ENCODE measurements at places on chromosomes 16 and 17. TPM values are rescaled to one million over a fixed set of nuclear protein-coding genes. Genes with fewer than 3 reads are reported as not detected.

DNA sequence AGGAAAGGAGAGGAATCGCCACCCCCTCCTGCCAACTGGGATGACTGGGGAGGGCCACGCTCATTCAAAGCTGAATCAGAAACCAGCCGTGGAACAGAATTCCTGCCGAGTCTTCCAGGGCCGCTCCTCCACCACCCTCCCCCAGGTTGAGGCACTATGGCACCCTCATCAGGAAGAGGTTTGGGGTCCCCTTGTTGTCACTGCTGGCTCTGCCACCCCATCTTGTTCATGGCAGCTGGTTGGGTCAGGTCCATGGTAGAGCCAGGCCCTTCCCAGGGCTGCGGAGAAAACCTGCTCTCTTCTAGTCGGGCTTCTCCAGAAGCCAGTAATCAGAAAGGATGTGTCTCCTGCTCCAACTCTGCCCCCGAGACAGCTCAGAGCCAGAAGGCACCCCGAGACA is 41.8 kb downstream of the KCNJ12 start:
- DNase-seq = no peak

- DNase-seq = no peak
Observed at GRCh38 chr16:31429796-31430195, 1.6 kb upstream of the COX6A2 start.

GRCh38 chr17:64109400-64109799 is 20.5 kb downstream of the ERN1 start:
- no peak for DNase-seq

DNA sequence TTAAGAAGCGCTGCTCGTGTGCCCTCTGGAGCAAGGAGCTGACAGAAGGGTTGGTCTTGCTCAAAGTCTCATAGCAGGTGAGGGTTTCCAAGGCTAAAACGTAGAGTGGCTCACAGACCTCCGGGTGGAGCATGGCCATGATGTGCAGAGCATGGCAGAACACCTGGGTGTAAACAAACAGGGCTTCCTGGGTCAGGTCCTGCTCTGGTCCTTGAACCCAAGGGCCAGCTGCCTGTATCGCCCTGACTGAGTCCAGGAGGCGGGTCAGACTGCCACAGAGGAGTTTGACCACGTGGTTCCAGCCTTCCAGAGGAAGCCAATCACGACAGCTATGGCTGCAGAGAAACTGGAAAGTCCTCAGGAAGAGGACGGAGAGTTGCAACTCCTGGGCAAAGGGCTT is 7.1 kb downstream of the GEMIN4 start:
- DNase-seq = no peak

GRCh38 chr16:72783716-72784318 is 264.1 kb downstream of the ZFHX3 start:
- DNase-seq = no peak

DNA sequence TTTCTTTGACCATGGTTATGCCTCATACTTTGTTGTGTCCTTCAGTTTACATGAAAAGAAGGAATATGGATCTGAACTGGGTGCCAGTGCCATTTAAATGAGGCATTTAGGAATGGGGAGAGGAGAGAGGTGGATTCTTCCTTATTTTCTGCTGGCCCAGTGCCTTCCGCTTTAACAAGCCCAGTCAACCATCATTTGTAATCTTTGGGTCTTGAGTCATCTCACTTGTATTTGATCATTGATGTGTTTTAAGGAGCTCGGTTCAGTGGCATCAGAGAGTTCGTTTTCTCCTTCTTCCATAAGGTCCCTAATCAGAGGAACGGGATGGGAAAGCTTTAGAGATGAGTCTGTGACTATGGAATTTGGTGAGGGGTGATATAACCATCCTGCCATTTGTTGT is 334.9 kb downstream of the WWOX start:
- no peak for DNase-seq

DNA sequence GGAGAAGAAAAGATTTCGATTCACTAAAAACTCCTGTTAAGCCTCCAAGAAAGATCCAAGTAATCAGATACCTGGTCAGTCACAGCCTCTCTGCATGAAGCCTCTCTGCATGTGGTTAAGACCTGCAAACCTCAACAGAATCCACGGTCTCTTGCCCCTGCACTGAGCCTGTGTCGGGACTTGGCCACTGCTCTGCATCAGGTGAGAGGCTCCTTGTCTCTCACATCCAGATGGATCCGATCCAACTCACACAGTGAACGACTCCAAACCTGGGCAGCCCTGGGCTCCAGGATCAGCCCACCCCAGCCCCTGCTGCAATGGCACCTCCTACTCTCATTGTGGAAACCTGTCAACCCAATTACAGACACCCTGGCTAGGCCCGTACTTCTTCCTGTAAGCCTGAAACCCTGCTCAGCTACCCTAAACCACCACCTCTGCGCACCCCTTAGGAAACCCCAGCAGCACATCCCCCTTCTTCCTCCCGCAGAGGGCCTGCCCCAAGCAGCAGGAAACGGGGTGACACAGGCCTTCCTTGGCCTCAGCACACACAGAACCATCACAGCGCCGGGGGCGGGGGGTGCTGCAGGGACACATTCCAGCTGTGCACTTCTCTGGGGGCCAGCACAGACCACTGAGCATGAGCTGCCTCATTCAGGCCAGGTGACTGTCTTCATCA is 129.5 kb downstream of the ANKRD11 start:
- peak; percentile 94 for DNase-seq

DNA sequence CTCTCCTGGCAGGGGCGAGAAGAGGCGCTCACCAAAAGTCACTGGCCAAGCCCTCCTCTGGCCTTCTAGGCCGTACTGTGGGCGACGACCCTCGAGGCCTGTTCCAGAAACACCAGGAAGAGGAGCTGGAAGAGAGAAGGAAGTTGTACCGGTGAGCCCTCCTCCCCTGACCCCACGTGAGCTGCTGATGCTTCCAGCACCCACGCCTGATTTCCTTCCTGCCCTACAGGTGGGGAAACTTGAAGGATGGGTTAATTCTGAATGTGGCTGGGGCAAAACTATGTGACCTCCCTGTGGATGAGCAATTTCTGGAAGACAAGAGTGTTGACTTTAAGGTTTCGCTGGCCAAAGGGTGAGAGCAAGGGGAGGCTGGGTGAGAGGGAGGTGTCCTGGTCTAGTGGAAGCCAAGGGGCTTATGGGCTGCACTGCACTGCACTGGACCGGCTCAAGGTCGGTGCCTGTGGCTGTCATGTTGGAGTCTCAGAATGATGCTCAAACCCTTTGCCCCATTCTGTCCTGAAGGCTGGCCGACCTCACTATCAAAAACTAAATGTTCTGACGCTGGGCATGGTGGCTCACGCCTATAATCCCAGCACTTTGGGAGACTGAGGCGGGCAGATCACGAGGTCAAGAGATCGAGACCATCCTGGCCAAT is 6.2 kb downstream of the C17orf100 start:
- DNase-seq = no peak

- no peak for DNase-seq
Observed at GRCh38 chr17:74687886-74688285, 24.8 kb downstream of the CD300LF start.

DNA sequence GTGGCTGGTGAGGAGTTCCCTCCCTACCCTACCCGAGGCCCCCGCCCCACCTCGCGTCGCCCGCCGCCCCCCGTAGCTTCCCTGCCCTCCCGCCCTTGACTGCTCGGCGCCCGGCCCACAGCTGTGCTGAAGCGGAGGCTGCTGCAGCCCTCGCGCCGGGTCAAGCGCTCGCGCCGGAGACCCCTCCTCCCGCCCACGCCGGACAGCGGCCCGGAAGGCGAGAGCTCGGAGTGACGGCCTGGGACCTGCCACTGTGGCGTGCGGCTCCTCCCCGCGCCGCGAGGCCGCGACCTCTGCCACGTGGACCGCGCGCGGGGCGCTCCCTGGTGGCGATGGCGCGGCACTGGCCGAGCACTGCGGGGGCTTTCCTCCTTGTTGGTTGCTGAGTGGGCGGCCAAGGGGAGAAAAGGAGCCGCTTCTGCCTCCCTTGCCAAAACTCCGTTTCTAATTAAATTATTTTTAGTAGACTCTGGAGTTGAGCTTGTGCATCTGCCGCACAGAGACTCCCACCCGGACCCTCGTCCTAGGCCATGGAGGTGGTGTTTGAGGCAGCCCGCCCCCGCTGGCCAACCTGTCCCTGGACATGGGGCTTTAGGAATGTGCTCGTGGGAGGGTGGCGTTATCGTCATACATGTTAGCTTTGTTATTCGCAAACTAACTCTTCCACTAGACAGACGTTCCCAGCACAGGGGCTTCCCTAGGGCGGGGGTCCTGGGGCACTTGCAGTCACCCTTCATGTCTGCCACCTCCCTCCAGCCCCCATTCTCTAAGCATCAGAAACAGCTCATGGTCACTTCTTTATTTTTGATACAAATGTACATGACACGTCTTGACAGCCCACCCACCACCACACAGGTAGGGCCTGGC is 4.4 kb downstream of the TP53I13 start:
- peak; percentile 89 for DNase-seq

GRCh38 chr17:57406981-57407286 is 150.6 kb downstream of the MSI2 start:
- no peak for DNase-seq

GRCh38 chr17:48567209-48567608 is 10.9 kb downstream of the HOXB4 start:
- no peak for DNase-seq

GRCh38 chr17:72567774-72568173 is 447.0 kb downstream of the SOX9 start:
- no peak for DNase-seq

GRCh38 chr16:24700549-24701392 is 28.7 kb upstream of the TNRC6A start:
- DNase-seq = no peak

- DNase-seq = no peak
Observed at GRCh38 chr16:3589441-3589921, 12.3 kb upstream of the NLRC3 start.

DNA sequence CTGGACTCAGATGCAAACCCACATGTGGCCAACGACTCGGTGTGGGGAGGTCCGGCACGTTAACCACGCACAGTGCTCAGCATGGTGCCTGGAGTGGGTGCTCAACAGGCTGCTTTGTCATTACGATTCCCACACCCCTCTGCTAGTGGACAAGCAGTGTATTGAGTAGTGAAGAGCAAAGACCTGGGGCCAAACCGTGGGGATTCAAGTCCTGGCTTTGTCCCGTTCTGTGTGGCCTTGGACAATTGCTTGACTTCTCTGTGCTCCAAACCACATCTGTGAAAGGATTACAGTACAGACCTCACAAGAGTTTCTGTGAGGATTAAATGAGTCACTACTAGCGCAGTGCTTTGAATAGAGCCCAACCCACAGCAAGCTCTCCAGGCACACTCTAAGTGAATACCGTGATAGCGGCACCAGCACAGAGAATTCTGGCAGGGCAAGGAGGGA is 33.8 kb downstream of the TRPV2 start:
- DNase-seq = no peak

- DNase-seq = no peak
Observed at GRCh38 chr16:49563666-49564065, 190.1 kb downstream of the C16orf78 start.

DNA sequence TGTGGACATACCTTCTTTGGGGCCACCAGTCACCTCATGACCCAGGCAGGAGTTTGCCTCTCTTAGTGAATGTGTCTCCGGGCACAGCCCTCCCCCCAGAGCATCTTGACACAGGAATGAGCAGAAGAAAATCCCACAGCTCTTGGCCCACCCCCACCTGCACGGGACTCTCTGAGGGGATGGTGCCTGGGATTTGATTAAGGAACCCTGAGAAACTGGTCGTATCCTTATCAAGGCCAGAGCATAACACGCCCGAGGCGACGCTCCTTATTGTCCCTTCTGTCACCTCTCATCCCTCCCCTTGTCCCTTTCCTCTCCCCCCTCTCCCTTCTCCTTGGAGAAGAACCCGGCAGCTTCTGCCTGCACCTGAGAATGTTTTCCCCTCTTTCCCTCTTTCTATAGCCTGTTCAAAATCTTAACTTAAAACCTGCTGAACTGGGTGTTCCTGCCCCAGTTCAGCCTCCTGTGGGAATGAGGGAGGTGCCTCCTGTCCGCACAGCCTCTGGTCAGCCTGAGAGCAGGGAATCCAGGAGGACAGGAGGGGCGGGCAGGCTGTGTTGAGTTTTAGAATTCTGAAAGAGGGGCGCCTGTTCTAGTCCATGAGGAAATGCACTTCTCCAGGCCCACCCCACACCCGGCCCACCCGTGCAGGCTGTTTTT is 140.7 kb upstream of the PLCG2 start:
- DNase-seq = no peak

DNA sequence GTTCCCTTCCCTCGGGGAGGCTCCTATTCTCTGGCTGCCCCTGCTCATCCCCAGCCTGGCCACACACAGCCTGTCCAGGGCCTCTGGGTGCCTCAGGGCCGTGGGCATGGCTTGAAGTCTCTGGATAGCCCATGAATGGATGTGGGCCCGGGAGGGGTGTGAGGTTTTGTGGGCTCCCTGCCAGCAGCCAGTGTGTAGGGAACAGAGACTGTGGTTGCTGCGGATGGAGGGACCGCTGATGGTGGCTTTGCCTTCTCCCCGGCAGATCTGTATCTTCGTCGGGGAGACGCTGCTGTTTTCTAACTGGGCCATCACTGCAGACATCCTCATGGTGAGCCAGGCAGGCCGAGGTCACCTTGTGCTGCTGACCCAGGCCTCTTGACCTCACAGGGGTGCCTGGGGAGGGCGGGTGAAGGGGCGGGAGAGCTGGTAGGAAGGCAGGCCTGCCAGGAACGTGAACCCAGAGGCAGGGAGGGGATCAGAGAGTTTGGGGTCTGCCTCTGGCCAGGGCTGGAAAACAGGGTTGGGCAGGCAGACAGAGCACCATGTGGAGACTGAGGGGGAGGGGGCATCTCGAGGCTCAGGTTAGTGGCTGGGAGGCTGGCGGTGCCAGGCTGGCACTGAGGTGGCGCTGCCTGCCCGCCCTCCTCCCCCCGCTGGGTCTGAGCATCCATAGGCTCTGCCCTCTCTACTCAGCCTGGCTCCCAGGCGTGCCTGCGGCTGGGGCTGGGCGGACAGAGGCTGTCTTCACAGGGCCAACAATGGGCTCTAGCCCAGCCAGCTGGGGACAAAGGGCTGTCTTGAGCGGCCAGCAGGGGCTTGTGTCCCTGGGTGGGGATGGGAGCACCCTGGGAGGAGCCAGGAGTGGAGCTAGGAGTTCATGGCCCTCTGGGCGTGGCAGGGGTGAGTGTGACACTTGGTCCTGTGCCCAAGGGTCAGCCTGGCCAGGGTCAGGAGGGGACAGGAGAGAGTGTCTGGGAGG is 21.4 kb downstream of the MYBBP1A start:
- peak; percentile 67 for DNase-seq

DNA sequence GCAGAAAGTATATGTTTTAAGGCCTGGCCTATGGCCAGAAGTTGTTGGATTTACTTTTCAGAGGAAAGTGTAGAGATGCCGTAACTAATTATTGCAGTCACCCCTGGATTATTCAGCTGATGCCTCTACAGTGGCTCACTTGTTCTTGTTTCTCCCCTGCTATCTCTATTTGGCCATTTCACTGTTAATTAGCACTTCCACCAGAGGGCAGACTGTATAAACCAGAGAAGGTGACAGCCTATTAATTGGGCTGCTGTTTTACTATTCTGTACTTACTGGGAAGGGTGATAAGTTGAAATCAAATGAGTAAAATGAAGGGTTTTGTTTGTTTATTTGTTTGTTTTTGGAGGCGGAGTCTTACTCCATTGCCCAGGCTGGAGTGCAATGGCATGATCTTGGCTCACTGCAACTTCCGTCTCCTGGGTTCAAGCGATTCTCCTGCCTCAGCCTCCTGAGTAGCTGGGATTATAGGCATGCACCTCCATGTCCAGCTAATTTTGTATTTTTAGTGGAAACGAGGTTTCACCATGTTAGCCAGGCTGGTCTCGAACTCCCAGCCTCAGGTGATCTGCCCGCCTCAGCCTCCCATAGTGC is 66.0 kb downstream of the CDK12 start:
- DNase-seq = peak; percentile 62

Gene ABAT
- total RNA-seq = 5.0 TPM

Gene PGP
- 38.7 TPM for total RNA-seq

Gene MYLK3
- total RNA-seq = 0.23 TPM

Gene PRDM7
- not detected for total RNA-seq

Gene TLCD2
- 0.14 TPM for total RNA-seq

Gene ZSWIM7
- total RNA-seq = 11.0 TPM
